NCI-H2107 (cell line): ENCODE measurements at places on chromosomes 11 and 22.

GRCh38 chr22:48084041-48084728 is 1321.7 kb downstream of the TBC1D22A start:
- DNase-seq: no peak

- no peak for DNase-seq
Measured at GRCh38 chr11:7670641-7671040, 2.7 kb downstream of the CYB5R2 start.

DNA sequence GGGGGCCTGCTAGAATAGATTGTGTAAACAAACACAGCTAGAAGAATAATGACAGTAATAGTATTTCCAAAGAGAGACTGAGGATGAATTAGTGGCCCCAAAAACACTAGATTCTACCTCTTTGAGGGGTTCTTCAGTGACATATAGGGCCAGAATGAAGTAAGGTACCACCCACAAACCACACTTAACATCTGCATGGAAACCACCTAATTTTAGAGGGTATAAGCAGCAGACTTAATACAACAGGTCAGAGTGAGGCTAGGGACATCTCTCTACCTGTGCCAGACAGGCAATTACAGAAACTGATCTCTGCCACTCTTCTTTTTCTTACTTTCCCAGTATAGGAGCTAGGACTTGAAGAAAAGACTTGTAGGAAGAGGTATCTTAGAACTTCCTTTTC is 20.1 kb downstream of the ELP4 start:
- DNase-seq: no peak

- DNase-seq: no peak
Measured at GRCh38 chr11:134640971-134641968, 229.2 kb upstream of the B3GAT1 start.

GRCh38 chr11:88597387-88597786 is 259.9 kb upstream of the CTSC start:
- no peak for DNase-seq

DNA sequence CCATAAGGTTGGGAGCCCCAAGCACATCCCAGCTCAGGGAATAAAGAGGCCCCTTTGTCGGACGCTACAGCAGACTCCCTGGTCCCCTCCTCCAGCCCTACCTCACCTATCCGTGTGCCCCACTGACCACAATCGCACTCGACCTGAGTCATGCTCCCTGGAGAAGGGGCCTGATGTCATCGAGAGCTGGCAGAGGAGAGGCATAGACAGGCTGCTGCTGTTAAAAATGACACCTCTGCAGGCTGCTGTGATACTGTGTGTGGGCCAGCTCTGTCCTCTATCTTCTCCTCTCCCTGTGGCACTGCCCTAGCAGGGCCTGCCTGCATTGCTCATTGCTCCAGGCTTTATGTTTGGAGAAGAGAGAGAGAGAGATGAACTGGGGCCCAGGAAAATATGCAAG is 123.4 kb upstream of the SYT13 start:
- DNase-seq: no peak

- DNase-seq: no peak
Measured at GRCh38 chr11:123601136-123601535, 53.3 kb downstream of the SCN3B start.

DNA sequence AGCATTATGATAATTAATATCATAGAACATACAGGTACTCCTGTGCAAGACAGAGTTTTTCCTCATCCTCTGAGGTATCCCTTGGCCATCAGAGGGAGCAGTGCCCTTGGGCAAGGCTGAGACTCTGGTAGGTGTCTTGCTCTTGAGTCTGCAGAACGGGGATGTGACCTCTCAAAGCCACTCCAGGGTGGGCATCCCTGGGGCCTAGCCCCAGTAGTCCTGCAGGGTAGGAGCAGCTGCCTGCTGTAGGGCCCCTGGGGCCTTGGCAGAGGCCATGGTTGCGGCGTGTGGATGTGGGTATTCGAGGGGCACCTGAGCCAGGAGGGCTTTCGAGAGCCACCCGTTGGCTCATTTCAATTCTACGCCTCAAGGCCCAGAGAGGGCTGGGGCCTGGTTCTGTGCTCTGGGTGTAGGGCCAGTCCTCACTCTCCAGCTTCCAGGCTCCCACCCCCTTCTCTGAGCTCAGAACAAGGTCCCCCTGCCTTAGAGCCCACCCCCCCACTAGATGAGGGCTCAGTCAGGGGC is 7.7 kb upstream of the OMP start:
- DNase-seq: no peak

DNA sequence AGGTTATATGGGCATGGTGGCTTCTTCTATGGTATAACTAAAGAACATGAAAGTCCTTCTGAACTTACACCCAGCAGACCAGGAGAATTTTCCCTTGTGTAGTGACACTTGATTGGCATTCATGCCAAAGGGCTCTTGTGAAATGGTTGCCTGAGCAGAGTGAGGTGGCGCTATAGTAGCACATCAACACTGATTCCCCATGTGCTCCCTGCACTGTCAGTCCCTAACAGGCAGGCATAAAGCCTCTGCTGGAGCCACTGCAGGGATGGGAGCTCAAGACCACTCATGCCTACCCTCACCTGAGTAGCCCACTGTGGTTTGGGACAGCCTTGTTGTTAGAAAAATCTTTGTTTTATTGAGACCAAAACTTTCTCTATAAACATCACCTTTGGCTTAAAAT is 92.6 kb upstream of the LIN7C start:
- no peak for DNase-seq

DNA sequence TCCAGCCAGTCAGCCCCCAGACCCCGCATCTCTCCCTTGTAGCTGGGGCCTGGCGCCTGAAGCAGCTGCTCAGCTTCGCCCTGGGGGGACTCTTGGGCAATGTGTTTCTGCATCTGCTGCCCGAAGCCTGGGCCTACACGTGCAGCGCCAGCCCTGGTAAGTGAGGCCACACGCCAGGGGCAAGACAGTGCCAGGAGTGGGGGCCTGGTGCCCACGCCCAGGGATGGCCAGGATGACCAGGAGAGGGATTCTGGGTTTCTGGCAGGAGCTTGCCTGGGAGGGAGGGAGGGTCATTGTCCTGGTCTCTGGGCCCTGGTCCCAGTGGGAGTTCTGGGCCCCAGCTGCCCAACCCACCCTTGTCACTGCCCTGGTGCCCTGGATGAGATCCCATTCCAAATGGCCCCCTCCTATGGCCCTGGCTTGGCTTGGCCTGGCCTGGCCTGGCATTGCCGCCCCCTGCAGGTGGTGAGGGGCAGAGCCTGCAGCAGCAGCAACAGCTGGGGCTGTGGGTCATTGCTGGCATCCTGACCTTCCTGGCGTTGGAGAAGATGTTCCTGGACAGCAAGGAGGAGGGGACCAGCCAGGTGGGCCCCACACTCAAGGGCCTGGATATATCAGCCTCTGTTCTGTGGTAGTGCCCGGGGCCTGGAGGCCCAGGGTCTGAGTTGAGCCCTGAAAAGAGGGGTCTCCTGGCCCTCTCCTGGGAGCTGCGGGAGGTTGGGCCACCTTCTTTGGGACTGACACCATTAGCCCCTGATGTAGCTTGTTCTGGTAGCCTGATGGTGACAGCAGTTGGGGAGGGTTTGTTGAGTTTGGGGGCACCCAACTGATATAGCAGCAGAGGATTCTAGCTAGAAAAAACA is 3.7 kb downstream of the SLC39A13 start:
- DNase-seq: no peak

GRCh38 chr22:45884201-45885062 is 92.5 kb downstream of the WNT7B start:
- no peak for DNase-seq

DNA sequence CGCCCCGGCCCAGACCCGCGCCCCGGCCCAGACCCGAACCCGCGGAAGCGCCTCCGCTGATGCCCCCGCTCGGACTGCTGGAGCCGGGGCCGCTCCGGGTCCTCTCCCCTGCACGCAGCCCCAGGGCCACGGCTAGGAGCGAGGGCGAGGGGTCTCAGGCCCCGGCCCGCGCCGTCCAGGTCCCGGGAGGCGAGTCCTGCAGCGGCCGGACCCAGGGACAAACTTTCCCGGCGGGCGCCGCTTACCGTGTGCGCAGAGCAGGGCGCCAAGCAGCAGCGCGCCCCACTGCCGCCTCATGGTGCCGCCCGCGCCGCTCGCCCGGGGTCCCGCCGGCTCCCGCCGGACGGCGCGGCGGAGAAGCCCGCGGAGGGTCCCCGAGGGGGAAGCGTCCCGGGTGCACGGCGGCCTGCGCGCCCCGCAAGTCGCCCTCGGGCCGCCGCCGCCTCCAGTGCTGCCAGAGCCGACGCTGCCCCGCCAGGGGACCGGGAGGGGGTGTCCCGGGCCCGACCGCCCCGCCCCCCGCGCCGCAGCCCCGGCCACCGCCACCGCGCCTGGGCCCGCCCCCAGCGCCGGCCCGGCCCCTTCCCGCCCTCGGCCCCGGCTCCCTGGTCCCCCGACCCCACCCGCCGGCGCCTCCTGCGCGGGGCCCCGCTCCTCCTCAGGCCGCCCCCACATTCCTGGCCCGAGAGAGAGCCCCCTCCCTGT is at the start of gene LRP4:
TSS of gene LRP4 (minus strand) at position 468 of the 705 bp plus-strand sequence. CDS start at position 297, 171 bp downstream.
- no peak for DNase-seq

- DNase-seq: no peak
Measured at GRCh38 chr11:74450318-74450717, 17.0 kb downstream of the KCNE3 start.

DNA sequence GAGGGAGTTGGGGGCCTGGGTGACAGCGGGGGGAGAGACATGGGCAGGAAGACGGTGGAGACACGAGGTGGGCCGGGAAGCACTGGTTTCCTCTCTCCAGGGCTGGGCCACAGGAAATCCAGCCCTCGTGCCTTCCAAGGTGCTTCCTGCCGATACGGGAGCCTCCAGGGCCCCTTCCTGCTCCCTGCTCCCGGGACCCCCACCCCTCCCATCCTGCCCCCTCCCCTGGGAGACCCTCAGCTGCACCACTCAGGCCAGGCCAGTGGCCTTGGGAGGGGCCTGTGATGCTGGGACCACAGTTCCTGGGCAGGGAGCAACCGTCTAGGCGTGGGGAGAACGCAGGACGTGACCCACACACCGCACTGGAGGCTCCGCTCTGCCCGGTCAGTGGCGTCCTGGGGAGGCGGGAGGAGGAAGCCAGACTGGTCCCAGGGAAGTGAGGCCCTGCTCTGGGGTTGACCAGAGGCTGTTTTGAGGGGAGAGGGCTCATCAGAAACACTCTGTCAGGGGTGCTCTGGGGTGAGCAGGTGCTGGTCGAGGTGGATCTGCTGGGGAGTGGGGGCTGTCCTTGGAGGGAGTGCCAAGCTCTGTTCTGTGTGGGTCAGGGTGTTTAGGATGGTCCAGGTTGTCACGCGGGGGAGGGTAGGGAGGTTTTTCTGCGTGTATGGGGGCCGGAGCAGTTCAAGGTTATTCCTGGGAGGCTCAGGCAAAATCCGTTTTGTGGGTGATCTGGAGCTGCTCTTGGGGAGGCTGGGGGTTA is at the start of gene SHANK3:
TSS of gene SHANK3 (plus strand) at position 353 of the 760 bp plus-strand sequence.
- no peak for DNase-seq

DNA sequence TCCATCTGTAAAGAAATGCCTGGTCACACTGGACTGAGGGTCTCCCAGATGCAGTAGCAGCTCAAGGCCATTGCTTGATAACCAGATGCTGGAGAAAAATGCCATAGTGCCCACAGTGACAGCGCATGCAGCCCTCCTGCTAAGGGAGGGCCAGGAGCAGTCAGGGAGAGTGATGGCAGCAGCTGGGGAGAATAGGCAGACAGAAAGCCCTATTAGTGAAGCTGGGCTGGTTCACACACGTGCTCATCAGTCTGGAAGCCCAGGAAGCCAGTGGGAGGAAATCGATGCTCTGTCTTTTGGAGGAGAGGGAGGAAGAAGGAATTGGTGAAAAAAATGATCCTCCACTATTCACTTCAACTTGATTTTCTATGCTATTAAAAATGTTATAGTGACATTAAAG is 82.9 kb downstream of the OSBP2 start:
- no peak for DNase-seq

DNA sequence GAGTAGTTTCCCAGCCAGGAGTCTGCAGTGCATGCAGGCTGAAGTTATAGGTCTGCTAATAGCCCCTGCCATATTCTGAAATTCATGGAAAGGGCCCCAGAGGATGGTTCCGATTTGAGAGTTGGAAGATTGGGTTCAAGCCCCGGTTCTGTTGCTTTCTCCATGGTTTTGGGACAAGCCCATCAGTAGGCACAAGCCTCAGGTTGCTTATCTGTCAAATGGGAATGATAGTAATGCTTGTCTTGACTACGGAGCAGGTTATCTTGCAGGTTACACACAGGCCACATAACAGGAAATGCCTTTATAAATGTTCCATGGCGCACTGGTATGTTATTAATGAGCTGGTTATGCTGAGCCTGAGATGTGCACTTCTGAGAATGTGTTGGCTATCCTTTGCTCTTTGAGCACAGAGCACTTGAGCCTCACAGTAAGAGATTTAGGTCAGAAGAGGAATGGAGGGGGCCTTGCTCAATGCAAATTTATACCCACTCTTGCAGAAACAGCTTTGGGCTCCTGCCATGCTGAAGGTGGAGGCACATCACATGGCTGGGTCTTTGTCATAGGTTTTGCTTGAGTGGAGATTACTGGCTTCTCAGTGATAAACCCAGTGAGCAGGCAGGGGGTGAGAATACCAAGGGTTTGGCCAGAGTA is 47.1 kb downstream of the ZNRF3 start:
- no peak for DNase-seq

GRCh38 chr11:78323363-78323762 is 94.3 kb downstream of the GAB2 start:
- DNase-seq: no peak

DNA sequence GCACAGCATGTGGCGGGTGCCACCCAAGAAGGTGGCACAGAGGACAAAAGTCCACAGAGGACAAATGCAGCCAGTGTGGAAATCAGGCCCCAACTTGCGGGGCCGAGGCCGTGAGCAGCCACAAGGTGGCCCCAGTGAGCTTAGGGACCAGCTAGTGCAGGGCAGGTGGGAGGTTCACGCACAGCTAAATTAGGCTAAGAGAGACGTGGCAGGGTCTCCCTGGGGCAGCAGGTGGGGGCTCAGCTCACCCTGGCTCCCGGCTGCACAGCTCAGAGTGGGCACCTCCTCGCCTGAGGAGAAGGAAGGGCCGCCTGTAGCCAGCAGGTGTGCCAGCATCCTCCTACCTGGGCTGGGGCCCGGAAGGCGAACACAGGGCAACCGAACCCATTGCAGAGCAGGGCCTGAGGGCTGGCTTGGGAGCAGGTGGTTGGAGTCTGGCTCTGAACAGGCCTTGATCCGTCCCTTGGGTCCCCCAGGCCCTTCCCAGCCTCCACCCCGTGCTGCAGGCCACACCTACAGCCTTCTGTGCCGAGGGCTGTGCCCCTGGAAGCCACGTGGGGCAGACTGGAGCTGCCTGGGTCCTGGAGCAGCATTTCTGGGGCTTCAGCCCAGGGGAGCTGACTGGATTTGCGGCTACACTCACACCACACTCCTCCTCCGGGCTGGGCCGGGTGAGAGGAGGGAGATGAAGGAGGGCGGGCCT is 26.1 kb upstream of the CELSR1 start:
- DNase-seq: peak; percentile 49

DNA sequence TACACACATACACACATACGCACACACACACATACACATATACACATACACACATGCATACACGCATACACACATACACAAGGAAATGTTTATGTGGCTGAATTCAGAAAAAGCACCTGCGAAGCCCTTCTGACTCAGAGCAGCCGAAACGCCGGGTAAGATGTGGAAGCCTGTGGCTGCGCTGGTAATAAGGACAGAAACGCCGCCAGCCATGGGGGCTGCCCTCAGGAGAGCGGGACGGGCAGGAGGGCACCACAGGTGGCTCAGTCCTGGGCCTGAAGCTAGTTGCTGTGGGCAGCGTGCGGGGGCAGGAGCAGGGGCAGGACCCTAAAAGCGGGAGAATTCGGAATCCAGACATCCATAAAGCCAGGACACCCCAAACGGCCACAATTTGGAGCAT is 378.3 kb downstream of the BRD1 start:
- no peak for DNase-seq
